ENCODE measurements at places on chromosomes 3 and 15. TPM values are rescaled to one million over a fixed set of nuclear protein-coding genes. Genes with fewer than 3 reads are reported as not detected.
A peak's percentile ranks its signal among the peaks of the same experiment; 100 is the strongest.

Gene GOLGA6A
- not detected for total RNA-seq

Gene STIMATE
- 18.7 TPM for total RNA-seq

Gene COL6A6
- total RNA-seq, result not detected

Gene SERPINI2
- total RNA-seq, result not detected

Gene ITIH1
- total RNA-seq, result not detected

Gene GATA2
- total RNA-seq, result 1.6 TPM

- DNase-seq, result no peak
These were observed 827 bp upstream of the INO80 start for GRCh38 chr15:41116962-41117252.

DNA sequence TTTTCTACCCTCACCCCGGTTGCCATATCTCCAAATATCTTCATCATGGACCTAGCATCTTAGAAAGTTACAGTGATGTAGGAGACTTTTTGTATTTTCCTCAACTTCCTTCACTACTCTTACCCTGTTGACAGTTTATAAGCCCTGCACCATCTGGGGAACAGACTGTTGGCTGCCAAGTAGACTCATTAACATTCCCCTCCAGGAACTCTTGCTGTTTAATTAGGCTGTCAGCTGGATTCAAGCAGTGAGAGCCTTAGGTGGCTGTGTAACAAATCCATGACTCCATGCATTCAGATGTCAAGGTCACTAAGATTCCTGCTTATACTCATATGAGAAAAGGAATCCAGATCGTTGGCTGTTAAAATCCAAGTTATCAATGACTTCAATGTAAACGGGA, 198.3 kb downstream of the NAALADL2 start:
- DNase-seq, result no peak

DNA sequence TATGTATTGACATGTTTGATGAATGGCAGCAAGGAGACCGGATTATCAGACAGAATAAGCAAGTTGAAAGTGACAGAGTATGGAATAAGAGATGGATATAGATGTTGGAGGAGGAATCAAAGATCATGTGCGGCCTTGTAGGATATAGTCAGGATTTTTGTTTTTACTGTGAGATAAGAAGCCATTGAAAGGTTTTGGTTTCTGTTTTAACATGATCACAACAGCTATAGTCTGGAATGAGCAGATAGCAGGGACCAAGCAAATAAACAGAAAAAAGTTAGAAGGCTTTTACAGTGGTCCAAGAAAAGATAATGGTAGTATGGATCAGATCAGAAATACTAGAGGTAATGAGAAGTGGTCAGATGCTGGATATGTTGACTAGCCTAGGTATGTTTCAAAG, 52.6 kb downstream of the SLC12A6 start:
- DNase-seq, result no peak

- no peak for DNase-seq
These were observed 63.6 kb upstream of the BOC start for GRCh38 chr3:113147681-113148261.

GRCh38 chr3:53495520-53496391, 1.3 kb downstream of the CACNA1D start:
- no peak for DNase-seq

- no peak for DNase-seq
These were observed 25.2 kb downstream of the TSEN2 start for GRCh38 chr3:12509466-12509865.

- no peak for DNase-seq
These were observed 48.4 kb downstream of the OPA1 start for GRCh38 chr3:193641440-193641775.

DNA sequence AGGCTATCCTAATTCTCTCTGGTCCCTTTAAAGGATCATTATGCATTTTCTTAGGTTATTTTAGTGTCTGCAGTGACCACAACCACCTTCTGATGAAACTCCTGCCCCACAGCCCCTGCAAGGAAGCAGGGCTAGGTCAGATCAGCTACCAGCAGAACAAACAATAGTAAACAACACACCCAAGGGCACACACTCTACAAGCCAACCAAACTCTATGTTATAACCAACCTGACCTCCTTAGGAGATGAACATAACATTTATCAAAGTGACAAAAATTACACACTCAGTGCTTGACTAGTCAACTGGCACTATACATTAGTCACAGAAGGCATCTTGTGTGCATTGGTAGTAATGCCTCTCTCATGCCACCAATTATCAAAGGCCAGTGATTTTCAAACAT, 17.3 kb downstream of the DENND6A start:
- DNase-seq, result no peak

DNA sequence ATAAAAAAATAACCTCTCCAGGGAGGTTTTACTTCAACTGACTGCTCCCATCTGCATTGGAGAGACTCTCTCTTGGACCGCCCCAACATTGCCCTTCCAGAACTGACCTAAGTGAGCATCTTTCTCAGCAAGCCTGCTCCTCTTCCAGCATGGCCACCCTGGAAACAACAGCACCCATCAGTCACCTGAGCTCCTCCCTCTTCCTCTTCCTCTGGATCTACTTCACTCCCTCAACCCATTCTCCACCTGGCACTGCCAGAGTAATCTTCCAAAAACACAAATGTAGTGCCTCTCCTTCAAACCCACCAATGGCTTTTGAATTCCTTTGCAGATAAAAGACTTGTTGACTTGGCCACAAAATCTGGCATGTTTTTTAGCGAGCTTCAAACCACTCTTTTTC, 128.8 kb upstream of the NR2F2 start:
- DNase-seq, result no peak

DNA sequence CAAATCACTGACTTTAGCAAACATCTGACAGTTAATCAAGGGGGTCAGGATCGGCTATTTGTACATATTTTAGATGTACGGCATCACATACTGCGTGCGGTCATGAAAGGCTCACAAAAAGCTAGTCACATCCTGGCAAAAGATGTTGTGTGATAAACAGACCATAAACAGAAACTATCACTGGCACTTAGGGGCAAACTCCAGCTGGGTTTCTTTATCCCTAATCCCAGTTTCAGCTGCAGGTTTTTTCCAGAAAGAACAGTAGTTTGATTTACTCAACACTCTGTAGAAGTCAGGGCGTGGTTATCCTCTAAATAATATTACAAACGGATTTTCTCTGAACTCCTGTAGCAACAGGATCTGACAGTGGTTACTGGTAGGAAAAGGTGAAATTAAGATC, 112.4 kb upstream of the BHLHE40 start:
- no peak for DNase-seq

GRCh38 chr3:72964633-72965032, 32.0 kb upstream of the PPP4R2 start:
- no peak for DNase-seq

DNA sequence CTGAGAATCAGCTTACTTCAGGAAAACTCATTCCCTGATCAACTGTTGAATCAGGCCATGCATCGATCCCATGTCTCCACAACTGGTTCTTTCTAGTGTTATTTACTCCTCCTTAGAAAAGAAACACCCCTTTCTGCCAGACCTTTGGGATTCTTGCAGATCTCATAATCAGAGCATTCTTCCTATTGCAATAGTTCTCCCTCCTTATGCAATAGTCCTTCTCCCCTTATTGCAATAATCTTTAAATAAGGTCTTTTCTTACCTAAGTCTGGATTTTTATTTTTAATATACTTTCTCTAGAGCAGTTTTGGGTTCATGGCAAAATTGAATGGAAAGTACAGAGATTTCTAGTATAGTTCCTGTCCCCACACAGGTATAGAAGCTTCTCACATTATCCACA, 141.9 kb upstream of the SGO1 start:
- no peak for DNase-seq

DNA sequence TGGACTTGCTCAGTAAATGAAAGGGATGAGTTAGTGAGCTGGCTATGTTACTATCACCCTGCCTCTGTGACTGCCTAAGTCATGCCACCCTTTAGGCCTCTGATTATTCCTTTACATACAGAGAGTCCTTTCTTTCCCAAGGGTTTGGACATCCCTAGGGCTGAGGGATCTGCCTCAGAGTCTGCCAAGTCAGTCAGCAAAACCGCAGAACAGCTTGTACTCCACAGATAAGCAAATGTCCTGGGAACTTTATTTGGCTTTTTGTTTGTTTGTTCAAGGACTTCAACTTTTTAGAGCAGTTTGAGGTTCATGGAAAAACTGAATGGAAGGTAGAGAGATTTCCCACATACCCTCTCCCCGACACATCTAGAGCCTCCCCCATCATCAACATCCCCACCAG, 82.6 kb upstream of the TRIM42 start:
- peak; percentile 70 for DNase-seq

DNA sequence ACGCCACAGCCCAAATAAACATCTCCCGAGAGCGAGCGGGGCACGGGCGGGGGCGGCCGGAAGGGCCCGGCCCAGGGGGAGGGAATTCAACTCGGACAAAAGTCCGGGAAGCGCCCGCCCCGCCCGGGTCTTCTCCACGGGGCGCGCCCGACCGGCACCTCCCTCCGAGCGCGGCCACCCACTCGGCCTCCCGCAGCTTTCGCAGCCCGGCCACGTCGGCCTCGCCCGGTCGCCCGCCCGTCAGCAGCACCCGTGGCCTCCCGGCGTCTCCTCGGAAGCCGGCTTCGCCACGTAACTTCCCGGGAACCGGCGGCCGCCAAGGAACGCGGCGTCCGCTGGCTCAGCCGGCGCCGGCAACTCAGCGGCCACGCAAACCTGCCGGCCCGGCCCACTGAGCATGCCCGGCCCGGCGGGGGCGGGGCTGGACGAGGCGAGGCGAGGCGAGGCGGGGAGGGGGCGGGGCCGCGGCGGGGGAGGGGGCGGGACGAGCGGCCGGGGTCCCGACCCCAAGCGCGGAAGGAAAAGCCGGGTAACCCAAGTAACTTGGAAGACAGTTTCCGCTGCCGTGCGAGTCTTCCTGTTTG, at the start of gene TJP1:
Gene TJP1 (minus strand): TSS at position 369 of the 584 bp plus-strand sequence. CDS start 440 bp downstream, outside the sequence.
- DNase-seq, result peak; percentile 57

DNA sequence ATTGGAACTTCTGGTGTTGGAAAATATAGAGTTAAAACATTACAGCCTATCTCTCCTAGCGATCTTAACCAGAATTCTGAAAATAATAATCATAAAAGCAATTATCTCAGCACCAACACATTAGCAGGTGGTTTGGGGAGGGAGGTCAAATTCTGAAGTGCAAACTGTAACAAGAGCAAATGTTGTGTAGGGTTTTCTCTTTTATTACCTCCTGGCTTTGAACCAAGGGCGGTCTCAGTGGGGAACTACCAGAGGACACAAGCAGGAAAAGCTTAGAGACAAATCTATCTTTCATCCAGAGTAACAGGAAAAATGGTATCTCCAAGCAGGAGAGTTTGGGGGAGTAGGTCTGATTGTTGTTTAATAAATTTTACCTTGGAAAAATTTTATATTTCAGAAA, 5.5 kb upstream of the ARRDC4 start:
- DNase-seq, result no peak

DNA sequence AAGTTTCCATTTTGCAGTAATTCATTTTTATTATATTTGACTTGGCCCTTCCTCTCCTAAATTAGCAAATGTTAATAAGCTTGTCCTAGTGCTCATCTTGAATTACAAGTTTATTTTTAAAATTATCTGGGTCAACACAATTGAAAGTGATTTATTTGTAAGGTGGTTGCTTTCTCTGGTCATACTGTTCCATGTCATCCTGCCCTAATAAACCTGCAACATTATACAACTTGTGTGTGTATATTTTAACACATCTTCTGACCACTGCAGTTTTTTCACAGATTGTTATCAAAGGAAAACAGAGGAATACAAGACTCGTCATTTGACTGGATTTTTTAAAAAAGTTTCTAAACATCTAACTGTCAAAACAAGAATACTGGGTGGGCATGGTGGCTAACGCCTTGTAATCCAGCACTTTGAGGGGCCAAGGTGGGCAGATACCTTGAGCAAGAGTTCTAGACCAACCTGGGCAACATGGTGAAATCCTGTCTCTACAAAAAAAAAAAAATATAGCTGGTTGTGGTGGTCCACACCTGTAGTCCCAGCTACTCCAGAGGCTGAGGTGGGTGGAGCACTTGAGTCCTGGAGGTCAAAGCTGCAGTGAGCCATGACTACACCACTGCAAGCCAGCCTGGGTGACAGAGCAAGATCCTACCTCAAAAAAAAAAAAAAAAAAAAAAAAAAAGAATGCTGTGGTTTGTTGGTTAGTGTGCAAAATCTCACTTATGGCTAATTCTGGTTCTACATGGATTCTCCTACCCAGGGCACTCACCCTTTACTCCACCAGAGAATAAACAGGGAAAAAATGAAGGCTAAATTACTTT, 5.0 kb upstream of the LRRFIP2 start:
- DNase-seq, result no peak

- DNase-seq, result no peak
These were observed 4.0 kb downstream of the KNSTRN start for GRCh38 chr15:40386480-40386879.
